ENCODE measurements at places on chromosomes 6 and 20.

GRCh38 chr20:23446505-23446904 is 6.2 kb downstream of the CST11 start:
- DNase-seq, result peak; percentile 69

GRCh38 chr6:84466511-84466910 is 239.1 kb upstream of the CEP162 start:
- no peak for DNase-seq

- DNase-seq, result peak; percentile 73
These were observed 110.9 kb downstream of the HFE start for GRCh38 chr6:26197933-26198721.

- no peak for DNase-seq
These were observed 509.9 kb upstream of the SYNCRIP start for GRCh38 chr6:86152546-86152945.

DNA sequence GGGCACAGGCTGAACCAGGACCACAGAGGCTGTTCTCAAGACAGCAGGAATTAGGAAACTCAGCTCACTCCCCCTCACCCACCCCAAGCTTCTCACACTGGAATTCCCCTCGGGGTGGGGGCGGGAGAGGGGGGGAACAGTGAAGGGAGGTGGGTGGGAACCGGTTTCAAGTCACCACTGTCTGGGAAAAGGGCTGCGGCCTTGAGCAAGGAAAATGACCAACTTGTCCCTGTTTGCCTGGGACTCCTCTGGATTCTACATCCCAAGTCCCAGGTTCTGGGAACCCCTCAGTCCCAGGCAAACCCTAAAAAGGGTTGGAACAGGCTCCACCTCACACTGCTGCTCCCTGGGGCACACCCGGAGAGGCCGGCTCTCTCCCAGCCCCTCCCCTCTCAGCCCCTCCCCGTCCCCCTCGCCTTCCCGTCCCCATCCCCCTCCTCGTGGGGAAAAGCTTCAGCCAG is 230.7 kb downstream of the TFAP2C start:
- no peak for DNase-seq

DNA sequence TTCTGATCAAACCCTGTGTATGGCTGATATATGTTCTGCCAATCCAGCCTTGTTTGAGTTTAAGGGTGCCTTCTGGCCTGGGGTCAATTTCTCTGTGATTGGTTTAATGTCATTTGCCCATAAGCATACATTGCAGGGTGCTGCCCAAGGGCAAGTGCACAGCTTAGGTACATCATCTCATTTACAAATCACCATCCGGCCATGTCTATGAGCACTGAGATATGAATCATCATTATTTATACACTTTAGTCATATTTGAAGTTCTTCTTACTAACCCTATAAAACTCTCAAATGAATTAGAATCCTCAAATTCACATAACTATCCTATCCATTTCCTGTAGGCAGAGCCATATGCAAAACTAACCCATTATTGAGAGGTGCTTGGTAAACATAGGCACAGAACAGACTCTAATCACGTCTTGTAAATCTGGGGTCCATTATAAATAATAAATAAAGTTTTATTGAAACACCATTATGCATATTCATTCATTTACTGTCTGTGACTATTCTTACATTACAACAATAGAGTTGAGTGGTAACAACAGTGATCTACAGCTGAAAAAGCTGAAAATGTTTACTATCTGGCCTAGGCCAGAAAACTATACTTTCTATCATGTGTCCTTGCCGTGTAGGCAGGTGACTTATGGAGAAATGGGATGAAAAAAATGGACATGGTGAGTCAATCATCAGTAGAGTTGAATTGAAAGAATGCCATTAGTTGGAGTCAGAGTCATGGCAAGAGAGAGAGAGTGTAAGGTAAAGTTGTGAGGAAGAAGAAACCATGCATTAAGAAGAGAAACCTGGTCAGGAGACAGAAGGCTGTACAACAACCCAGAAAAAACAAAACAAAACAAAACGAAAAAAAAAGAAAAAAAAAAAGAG is 25.0 kb downstream of the KCNQ5 start:
- no peak for DNase-seq

- DNase-seq, result no peak
These were observed 72.0 kb upstream of the PRL start for GRCh38 chr6:22368794-22369193.

DNA sequence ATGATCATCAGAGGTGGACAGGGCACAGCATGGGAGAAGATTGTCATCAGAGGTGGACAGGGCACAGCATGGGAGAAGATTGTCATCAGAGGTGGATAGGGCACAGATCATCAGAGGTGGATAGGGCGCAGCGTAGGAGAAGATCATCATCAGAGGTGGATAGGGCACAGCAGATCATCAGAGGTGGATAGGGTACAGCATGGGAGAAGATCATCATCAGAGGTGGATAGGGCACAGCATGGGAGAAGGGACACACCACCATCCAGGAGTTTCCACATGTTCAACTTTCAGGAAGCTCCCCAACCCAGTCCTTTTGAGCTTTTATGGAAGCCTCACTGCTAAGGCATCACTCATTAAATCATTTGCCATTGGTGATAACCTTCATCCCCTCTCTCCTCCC is 104.1 kb downstream of the MAP7 start:
- DNase-seq, result no peak

GRCh38 chr6:56725254-56725653 is 82.6 kb upstream of the DST start:
- no peak for DNase-seq

DNA sequence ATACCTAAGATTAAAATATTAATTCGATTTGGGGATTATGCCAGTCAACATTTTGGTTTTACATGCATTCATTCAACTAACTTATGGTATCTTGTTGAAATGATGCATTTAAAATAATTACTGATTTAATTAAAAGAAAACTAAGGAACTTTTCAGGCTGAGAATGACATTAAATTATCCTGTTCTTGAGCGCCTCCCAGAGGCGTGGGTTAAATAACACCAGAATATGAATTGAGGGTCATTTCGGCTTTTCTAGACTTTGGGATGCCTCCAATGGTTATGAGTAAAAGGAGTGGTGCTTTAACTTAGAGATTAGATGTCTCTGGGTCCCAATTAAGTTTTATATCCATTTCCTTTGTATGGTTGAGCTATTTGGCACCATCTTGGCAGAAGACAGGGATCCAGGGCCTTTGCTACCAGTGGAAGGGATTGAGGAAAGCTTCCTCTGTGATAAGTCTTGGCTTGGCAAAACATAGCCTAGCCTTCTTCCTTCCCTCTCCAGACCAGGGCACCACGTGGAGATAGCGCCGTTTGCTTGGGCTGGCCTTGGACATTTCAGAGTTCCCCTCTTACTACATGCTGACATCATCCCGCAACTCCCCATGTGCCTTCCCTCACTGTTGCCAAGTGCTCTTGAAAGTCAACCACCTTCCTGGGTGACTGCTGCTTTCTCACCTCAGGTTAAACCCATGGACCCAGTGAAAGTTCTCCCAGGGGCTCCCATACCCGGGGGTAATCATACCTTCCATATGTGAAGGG is 28.7 kb downstream of the GNAS start:
- DNase-seq, result no peak

DNA sequence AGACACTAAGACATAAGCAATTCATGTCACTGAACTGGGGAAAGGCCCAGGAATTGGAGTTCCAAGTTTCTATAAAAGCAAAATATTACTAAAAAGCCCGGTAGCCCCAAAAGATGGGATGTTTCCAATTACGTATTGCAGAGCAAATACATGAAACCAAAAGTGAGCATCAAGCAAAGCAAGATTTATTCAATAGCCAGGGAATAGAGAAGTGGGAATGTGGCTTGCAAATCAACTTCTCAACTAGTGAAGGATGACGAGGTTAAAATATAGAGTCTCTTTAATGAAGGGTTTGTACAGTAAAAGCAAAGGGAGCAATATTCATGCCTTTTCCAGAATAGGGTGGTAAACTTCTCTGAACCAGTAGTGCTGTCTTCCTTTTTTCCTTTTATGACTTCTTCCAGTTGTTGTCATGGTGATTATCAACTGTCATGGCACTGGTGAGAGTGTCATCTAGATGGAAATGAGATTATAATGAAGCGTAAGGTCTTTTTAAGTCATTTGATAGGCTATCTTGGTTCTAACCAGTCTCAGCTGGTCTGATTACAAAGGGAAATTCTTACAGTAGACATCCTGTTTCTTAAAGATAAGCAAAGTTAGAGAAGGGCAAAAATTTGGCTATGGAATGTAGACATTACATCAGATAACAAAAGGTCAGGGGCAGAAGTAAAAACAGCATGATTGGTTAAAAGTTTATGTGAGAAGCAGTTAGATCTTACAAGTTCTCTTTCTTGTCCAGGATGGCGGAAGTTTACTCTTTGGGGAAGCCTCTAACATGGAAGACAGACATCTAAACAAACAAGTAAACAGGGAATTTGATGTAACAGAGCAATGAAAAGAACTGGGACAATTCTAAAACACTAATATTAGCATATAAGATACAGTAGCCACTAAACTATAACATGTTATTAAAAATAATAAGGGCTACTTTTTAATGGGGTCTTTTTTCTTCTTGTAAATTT is 96.9 kb downstream of the TBX18 start:
- DNase-seq, result no peak

DNA sequence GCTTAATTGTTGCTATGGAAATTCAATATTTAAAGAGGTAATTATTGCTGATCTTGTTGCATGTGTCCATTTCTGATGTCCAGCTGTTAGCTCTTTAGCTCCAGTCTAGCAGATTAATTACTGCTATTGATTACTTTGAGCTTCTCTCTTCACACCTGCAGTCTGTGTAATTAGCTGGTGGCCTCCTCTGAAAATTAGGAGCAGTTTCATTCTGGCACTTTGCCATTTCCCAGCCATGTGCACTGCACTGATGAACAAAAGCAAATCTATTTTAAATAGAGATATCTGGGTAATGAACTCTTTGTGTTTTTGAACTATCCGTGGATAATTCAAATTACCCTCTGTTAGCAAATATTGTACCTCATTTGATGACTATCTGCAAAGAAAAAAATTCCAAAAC is 275.9 kb downstream of the RNF144B start:
- no peak for DNase-seq

- DNase-seq, result no peak
These were observed 9.0 kb upstream of the DLK2 start for GRCh38 chr6:43464337-43464736.

GRCh38 chr6:4365686-4366085 is 230.3 kb upstream of the ECI2 start:
- DNase-seq, result no peak

DNA sequence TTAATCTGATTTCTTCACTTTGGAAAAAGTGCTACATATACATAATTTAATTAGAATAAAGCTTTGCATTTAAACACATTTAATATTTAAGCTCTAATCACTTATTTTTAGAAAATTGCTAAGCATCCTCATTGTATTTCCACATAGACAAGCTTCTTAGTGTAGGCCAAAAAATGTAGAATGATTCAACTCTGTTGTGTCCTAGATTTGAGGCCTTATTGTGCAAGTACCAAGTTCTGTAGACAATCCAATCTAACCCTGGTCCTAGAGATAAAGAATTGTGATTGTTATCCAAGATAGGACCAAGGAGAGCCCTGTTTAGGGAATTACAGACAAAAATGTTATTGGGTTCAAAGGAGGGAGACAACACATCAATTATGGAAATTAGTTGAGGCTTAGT is 27.6 kb downstream of the MRAP2 start:
- DNase-seq, result no peak

DNA sequence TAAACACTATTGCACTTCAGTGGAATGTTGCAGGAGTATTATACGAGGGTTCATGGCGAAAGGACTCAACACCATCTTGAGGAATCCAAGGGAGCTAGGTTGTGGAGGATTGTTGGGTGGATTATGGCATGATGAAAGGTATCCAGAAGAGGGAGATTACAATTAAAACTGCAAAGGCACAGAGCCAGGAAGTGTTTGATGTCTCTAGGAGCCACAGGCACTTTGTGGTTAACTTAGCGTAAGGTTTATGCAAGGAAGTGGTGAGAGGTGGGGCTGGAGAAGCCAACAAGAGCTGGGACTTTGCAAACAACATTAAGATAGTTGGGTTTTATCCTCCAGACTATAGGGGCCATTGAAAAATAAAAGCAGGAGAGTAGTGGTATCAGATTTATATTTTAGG is 86.6 kb upstream of the TPD52L1 start:
- no peak for DNase-seq

GRCh38 chr6:170253910-170254269 is 37.0 kb downstream of the DLL1 start:
- no peak for DNase-seq

DNA sequence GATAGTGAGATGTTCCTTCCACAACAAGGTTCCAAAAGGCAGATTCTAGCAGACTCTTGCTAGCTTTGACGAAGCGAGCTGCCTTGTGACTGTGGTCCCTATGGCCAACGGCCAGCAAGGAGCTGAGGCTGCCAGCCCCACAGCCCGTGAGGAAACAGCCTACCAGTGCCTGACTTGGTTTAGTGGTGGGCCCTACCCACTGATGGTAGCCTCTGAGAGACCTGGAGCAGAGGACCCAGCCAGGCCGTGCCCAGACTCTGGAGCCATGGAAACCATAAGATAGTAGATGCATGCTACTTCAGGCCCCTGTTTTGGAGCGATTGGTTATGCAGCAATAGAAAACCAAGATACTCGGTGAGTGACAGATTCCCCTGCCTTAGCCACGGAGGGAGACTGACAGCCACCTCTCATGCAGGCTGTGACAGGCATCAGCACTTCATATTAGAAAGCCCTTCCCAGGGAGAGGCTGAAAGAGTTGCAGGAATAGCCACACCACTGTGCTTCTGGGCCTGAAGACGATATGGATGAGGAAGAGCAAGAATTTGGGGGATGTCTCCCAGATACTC is 19.2 kb downstream of the PSMG4 start:
- DNase-seq, result no peak

- no peak for DNase-seq
These were observed 6.0 kb downstream of the MMP9 start for GRCh38 chr20:46014517-46015396.

GRCh38 chr6:46648869-46649492 is 3.6 kb downstream of the CYP39A1 start:
- DNase-seq, result no peak

DNA sequence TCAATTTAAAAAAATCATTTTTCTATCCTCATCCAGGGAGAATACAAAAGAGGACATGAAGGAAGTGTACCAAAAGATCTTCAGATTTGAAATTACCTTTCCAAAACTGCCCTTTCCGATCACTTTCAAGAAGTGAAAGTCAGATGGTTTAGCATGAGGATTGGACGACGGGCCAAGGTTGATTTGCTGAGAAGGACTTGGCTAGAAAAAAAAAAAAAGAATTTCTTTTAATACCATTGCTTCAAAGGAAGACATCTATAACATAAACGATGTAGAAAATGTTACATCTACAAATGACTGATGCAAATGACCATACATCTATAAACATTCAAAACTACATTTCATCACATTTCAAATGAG is 120.9 kb upstream of the SLC2A12 start:
- no peak for DNase-seq

Data from activated T-cell treated with anti-CD3 and anti-CD28 coated beads, Interleukin-2, amount 50 U/mL, for 48 hours (primary cell).